Inflammatory macrophage treated with lipopolysaccharide for 1 hour (primary cell): ENCODE measurements at places on chromosomes 2 and 18.

DNA sequence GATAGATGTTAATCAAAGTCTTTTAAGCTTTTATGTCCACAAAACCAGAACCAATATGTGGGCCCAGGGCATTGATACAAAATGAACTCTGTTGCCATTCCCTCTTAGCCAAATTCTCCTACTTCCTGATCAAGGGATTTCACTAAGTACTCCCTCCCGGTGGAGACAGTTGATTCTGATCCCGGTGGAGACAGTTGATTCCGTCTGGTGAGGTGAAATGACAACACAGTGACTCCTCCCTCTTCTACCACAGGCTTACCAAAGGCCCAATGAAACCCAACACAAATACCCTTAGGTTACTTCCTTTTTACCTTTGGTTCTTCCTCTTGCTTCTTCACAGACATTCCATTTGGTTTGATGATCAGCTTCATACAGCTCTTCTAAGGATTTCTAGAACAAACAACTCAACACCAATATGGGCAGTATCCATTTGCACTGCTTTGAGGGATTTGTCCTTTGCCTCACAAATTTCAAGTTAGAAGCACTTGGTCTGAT lies 153.8 kb downstream of the IKZF2 start:
- no peak for DNase-seq

DNA sequence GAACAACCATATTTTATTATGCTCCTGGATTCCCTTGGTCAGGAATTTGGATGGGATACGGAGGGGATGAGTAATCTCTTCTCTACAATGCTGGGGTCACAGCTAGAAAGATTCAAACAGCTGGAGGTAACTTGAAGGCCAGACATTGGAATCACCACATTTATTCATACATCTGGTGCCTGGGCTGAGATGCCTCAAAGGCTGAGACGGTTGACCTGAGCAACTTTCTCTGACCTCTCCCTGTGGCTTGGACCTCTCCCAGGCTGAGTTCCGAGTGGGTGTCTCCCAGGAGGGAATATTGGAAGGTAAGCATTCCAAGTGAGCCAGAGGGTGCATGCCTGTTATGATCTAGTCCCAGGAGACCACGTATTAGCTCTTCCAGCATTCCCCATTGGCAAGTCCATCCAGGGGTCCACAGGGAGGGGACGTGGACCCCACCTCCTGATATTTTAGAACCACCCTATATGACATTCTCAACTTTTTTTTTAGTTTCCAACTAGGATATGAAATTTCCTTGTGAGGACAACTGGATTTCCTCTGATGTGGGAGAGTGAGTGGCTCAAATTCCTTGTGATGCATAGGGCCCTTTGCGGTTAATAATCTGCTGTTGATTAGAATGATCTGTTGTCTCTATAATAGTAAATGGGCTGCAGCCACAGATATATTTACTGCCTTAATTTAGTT lies 101.8 kb downstream of the MRPS9 start:
- DNase-seq = no peak

DNA sequence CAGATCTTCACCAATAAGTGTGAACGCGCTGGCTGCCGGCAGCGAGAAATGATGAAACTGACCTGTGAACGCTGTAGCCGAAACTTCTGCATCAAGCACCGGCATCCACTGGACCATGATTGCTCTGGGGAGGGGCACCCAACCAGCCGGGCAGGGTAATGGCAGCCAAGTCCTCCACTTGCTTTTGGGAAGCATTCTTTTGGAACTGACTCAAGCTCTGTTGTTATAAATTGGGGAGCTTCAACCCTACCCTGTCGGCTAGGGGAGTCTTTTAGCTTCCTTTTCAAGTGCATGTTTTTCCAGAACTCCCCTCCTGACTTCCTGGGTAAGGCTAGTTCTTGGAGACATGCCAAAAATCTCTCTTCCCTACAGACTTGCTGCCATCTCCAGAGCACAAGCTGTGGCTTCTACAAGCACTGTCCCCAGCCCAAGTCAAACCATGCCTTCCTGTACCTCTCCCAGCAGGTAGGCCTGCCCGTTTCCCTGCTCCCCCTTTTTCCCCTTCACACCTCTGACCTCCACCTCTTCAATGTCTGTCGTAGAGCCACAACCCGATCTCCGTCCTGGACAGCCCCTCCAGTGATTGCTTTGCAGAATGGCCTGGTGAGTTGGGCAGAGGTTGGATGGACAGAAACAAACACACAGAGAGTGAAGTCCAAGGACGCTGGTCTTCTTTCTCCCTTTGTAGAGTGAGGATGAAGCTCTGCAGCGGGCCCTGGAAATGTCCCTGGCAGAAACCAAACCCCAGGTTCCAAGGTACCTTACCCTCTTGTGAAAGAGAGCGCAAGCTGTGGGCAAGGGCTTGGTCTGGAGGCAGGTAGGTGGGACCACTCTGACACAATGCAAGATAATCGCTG lies 1.5 kb downstream of the ZFAND2B start:
- DNase-seq = no peak

DNA sequence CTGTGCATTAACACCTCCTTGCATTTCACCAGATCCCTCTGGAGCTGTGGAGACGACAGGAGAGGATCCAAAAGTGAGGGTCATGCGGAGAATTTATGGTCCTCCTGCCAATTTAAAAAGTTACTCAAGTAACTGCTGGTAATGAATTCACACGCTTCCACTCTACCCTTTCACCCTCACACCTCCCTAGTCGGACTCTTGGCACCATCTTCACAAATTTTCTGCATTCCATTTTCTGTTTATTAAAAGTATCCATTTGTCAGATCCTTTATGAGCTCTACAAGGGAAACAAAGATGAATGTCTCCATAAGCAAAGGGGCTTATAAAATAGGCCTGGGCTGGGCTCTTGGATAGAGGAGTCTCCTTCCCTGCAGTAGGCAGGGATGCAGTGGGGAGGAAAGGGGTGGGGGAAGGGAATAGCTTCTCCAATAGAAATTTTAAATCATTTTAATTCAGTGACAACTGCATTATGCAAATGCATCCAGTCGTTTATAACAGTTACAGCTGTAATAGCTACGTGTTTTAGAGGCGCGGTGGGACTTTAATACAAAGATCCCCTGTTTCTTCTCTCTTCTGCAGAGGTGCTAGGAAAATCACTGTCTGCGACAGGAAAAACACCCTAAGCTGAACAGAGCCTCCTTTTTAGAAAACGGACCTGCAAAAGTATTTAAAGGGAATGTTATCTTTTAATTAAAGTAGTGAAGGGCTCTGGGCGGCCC lies 132.2 kb downstream of the EPHA4 start:
- DNase-seq = no peak

- DNase-seq = no peak
Measured at GRCh38 chr2:77144772-77145171, 377.4 kb downstream of the LRRTM4 start.

GRCh38 chr2:128414946-128415778 lies 96.5 kb upstream of the HS6ST1 start:
- no peak for DNase-seq

DNA sequence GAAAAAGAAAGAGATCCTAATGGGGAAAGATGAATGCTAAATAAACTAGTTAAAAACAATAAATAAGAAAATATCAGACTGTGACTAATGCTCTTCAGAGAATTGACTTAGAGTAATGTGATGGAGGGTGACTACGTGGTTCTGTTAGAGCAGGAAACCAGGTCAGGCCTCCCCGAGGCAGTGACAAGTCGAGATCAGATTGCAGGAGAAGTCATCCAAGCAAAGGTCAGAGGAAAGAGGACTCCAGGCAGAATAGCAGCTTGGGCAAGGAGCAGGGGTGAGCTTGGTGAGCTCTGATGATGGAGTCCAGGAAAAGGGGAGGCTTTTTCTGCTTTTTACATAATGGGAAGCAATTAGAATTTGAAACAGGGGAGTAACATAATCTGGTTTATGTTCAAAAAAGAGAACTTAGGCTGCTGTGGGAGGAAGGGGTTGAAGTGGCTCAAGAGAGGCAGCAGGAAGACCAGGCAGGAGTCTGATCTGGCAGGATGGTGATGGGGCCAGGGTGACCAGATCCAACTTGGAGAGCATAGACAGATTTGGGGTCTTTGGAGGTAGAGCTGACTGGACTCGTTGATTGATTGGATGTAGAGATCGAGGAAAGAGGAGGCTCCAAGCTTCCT lies 27.3 kb upstream of the ITGB6 start:
- no peak for DNase-seq

- no peak for DNase-seq
Measured at GRCh38 chr2:10303181-10303693, 533 bp downstream of the HPCAL1 start.

DNA sequence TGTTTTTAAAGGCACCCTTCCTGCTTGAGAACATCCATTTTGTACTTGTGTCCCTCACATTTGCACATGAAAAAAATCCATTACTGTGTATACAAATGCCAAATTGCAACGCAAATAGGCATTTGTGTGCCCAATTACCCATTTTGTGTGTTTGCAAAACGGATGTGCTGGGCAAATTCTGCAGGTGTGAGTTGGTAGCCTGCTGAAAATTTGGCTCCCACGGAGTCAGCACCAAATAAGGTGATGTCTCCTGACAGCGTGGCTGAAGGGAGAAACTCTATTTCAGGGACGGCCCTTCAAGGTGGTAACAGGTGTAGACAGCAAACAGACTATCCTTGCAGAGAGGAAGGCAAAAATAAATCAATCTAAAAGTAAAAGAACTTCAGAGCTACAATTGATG lies 661.1 kb downstream of the BCL11A start:
- no peak for DNase-seq

- DNase-seq = no peak
Measured at GRCh38 chr2:188609321-188610049, 317.8 kb downstream of the GULP1 start.

DNA sequence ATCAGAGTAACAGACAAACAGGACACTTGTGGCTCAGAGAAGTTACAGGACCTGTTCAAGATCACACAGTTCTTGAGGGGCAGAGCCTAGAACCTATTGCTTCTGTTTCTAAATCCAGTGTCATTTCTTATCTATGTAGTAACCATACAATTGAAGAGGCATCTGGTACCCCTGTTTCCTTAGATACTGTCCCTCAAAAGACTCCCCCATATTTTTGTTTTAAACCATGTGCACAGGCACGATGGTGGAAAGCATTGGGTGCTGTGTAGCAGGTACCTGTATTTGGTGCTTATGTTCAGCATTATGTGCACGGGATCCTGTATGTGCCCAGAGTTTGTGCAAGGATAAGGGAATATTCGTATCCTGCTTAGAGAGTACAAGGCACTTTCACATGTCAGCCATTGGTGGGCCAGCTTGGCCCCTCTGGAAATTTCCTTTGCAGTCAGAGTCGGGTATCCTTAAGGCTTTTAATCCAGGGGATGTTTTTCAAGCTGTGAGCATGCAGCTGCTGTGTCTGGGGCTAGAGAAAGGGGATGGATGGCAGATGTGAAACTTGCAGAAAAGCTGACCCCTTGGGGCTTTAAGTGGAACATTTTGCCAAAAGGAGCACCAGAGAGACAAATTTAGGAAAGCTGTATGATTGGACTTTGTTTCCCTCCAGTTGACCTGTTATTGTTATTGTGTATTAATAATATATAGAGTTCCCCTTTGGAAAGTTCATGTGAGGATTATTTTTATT lies 2.1 kb downstream of the LBH start:
- no peak for DNase-seq

GRCh38 chr18:38174173-38174572 lies 608.6 kb upstream of the CELF4 start:
- no peak for DNase-seq

- no peak for DNase-seq
Measured at GRCh38 chr2:206797376-206797775, 32.0 kb downstream of the FASTKD2 start.

DNA sequence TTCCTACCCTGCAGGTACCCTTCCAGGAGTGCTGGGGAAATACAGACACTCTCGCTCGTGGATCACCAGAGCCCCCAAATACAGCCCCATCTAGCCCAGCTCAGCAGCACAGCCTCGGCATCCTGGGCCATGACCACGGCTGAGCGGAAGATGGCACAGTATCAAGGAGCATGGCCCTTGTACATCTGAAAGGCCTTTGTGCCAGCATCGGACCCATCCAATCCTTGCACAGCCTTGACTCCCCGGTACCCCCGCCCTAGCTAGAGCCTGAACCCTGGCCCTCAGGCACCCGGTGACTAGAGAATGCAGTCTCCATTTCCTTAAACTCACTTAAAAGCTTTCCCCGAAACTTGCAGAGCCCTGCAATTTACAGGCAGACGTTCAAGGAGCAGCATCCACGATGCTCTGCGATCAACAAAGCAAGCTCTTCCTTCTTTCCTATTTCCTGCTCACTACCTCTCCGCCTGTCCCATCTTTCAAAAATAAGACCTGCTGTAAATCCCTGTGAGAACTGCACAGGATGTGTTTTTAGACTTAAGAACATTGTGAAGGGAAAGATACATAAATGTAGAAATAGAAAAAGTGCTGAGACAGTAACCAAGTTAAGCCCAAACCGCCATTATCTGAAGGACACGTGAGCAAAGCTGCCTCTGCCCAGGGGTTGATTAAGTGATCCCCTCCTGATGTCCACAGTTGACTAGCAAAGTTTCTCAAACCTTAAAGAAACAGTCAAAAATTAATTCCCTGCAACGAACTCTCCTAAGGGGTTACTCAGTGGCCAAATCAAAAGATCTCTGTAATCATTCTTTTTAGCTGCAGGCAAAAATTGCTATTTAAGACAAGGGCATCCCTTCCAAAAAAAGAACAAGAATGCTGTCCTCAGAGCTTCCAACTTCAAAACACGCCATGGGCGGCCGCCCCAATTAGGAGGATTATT lies 48.5 kb downstream of the ZNF516 start:
- DNase-seq = no peak

GRCh38 chr18:48032876-48033789 lies 102.7 kb upstream of the SMAD2 start:
- no peak for DNase-seq

GRCh38 chr2:40827392-40827791 lies 375.5 kb upstream of the SLC8A1 start:
- no peak for DNase-seq

DNA sequence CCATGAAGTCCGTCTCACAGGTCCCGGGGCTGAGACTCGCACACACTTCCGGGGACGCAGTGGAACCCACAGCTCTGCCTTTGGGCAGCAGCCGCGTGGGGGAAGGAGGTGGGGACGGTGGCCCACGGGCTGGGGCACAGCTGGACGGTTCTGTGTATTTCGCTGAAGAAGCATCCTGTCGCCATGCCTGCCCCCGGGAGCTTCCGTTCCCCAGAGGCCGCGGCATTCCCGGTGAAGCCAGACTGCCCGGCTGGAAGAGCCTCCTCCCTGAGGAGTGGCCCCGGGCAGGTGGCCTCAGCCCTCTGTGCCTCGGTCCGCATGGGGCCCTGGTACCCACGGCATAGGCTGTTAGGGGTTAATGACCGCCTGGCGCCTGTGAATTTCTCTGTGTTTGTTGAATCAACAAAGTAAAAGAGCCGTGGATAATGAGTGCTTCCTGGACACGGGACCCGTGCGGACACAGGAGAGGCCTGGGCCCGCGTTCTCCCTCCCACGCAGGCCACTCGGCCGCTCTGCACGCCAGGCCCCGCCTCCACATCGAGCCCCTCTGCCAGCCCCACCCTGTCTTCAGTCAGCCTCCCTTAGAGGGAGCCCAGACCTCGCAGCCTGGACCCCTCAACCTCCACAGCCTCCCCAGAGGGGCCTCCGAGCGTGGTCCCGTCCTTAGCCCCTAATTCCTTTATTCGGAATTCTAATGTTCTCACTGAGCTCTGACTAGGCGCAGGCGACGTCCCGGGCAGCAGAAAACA lies 51.0 kb downstream of the KCNG2 start:
- no peak for DNase-seq
